ENCODE measurements at places on chromosomes 4 and X.
A peak's percentile ranks its signal among the peaks of the same experiment; 100 is the strongest.

DNA sequence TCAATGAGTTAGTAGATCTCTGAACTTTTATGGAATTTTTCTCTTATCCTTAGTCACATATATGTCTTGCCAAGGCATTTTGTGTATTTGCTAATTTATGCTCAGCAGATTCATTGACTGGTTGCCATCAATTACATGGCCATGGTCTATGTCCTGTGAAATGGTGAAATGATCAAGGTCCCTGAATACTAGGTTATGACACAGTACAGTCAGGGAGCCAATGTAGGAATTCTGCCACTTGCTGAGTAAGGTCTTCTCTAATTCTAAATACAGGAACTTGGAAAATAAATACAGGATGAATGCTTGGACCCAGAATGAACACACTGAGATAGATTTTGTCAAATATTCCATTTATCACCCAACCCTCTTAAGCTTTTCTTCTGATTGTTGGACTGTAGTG lies 35.2 kb downstream of the ALPK1 start:
- DNase-seq: no peak

GRCh38 chrX:34300871-34301270 lies 168.8 kb upstream of the FAM47A start:
- DNase-seq: peak; percentile 61

DNA sequence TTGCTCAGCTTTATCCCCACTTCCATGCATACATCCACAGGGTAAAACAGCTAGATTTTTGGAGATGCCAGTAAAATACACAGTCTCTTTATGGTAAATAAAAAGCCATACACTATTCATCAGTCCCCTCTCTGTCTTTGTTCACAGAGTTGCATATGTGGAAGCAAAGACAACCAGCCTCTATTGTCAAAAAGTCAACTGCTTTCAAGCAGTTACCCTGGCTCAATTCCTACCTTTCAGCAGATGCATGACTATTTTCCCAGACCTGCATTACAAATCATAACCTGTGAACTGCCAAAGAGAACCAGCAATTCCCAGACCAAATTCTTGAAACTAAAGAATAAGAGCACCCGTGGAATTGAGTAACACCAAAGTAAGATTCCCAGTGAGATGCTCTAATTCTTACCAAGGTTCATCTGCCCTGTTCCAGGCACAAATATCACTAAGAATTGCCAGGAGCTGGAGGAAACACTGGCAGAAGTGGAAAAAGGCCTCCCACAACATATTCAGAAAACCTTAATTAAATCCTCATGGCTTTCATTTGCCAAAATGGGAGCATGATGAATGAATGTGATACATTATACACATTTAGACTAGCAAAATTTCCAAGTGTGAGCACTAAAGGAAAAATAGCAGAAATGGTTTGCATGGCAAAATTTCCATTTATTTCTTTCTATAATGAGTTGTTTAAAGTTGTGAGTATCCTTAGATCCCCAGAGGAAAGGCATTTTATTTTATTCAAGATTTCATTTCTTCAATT lies 391.2 kb upstream of the ADGRL3 start:
- DNase-seq: no peak

DNA sequence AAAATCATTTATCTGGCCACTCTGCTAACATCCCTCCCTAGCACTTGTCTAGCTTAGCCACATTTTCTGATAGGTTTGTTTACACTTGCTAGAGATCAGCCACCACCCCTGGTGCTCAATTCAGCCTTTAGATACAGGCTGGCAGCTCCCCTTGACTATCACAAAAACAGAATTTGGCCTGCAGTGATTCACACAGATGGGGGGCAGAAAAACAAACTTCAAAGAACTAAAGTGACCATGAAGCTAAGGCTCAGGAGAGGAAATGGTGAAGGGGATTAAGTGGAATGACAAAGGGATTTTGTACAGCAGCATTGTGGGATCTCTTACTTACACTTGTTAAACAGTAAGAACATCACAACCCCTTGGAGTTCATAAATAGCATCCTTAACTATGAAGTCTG lies 1718.0 kb upstream of the PCDH7 start:
- peak; percentile 33 for DNase-seq

GRCh38 chr4:69830560-69831269 lies 29.2 kb downstream of the SULT1E1 start:
- DNase-seq: no peak

GRCh38 chrX:82134378-82134777 lies 932.5 kb downstream of the SH3BGRL start:
- no peak for DNase-seq

DNA sequence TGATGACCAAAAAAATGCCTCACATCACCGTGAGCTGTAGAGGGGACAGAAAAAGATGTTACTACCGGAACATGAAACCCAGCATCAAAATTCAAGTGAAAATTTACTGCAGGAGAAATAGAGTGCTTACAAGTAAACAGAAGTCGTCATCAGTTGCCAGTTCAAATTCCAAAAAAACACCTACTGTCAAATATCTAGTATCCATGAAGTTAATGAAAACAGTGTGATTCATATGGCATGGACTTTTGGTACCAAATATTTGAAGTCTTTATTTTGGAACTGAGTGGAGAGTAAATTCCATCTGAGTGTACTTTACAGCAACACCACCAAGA lies 388.9 kb upstream of the SPOCK3 start:
- DNase-seq: no peak

DNA sequence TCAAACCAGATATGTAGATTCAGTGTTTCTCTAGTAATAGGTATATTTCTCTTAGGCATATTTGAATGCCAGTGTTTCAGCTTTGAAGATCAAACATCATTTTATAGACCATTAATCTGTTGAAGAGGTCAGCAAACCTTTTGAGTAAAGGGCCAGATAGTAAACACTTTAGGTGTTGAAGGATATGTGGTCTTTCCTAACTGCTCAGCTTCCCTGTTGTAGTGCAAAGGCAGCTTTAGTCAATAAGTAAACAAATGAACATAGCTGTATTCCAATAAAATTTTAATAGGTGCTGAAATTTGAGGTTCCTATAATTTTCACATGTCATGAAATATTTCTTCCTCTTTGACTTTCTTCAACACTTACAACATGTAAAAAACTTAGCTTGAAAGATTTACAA lies 201.6 kb downstream of the ADGRL3 start:
- DNase-seq: no peak

DNA sequence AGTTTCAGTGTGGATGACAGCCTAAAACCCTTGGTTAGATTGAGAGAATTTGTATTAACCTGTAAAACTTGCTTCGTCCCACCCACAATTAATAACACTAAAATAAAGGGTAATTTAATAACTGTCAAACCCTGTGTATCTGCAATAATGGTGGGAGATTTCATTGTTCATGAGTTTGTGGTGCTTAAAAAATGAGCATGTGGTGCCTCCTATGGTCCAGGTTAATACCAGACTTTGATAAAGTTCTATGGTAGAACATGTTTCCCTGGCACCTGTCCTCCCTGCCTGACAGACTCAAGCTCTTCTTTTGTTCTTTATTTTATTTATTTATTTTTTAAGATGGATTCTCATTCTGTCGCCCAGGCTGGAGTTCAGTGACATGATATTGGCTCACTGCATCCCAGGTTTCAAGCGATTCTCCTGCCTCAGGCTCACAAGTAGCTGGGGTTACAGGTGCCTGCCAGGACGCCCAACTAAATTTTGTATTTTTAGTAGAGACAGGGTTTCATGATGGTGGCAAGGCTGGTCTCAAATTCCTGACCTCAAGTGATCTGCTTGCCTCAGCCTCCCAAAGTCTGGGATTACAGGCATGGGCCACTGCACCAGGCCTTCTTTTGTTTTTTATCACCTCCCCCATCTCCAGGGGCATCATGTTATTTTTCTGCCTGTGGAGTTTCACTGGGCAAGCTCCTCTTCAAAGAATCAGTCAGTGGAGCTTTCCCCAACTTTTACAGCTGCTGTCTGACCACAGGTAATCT lies 289.2 kb downstream of the NR3C2 start:
- DNase-seq: no peak

DNA sequence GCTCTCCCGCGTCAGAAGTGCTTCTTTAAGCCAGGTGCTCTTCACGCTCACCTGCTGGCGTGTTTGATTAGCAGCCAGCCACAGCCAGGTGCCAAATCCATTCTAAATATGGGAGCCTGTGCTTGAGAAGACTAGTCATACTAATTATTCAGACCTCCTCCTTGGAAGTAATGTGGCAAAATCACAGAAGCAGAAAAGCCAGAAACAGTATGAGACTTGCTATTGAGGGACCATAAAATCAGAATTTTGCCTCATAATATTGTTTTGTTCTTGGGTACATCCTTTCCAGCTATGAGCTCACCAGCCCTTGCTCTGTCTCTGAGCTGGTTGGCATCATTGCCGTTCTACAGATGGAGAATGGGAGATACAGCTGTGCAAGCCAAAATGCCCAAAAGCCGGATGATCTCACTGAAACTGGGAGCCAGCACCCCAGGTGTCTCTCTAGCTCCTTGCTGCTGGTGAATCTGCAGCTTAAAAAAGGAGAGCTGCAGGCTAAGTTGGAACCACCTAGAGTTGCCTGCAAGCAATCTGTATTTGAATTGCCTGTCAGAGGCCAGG lies 205.4 kb downstream of the SHROOM3 start:
- DNase-seq: no peak

- DNase-seq: no peak
Observed at GRCh38 chr4:182449186-182449929, 206.2 kb downstream of the TENM3 start.

DNA sequence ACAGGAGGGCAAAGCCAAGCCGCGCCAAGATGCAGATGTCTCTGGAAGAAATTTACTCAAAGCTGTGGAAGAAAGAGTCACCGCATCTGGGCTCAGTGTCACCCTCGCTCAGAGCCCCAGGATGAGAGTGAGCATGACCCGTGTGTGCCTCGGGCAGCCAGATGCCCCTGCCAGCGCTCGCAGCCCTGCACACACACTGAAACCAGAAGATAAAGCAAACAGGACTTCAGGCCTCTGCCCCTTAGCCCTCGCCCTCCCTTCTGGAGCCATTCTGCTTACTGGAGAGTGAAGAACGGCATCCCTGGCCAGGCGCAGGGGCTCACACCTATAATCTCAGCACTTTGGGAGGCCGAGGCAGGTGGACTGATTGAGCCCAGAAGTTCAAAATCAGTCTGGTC lies 103.0 kb downstream of the IRF2 start:
- no peak for DNase-seq

DNA sequence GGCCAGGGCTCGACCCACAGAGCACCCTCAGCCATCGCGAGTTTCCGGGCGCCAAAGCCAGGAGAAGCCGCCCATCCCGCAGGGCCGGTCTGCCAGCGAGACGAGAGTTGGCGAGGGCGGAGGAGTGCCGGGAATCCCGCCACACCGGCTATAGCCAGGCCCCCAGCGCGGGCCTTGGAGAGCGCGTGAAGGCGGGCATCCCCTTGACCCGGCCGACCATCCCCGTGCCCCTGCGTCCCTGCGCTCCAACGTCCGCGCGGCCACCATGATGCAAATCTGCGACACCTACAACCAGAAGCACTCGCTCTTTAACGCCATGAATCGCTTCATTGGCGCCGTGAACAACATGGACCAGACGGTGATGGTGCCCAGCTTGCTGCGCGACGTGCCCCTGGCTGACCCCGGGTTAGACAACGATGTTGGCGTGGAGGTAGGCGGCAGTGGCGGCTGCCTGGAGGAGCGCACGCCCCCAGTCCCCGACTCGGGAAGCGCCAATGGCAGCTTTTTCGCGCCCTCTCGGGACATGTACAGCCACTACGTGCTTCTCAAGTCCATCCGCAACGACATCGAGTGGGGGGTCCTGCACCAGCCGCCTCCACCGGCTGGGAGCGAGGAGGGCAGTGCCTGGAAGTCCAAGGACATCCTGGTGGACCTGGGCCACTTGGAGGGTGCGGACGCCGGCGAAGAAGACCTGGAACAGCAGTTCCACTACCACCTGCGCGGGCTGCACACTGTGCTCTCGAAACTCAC lies 3.6 kb downstream of the MID1IP1 start:
- DNase-seq: peak; percentile 42

- no peak for DNase-seq
Observed at GRCh38 chr4:111066887-111067286, 444.0 kb upstream of the PITX2 start.

GRCh38 chrX:21400408-21401121 lies 26.3 kb downstream of the CNKSR2 start:
- no peak for DNase-seq

DNA sequence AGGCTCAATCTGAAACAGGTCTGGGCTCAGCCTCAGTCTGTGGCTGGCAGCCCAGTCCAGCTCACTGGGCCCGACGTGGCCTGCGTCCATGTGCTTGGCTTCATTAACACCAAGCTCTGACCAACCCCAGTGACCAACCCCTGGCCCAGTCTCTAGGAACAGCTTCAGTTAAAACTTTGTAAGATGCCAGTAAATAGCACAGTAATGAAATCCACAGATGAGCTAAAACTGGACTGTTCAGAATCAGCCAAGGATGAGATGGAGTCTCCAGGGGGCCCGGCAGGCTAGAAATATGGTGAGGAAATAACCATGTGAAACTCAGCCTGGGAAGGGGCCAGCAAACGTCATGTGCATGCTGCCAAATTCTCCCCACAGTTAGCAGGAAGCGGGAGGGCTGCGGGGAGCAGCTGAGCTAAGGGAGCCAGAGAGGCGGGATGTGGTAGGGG lies 37.1 kb upstream of the XPNPEP2 start:
- DNase-seq: no peak

- peak; percentile 41 for DNase-seq
Observed at GRCh38 chrX:17860811-17861488, at the start of gene RAI2. Gene RAI2, minus strand, starts transcription at chrX:17861298. Its CDS starts 59,288 bp downstream, at chrX:17802010.

GRCh38 chrX:12497832-12498591 lies 293.2 kb upstream of the PRPS2 start:
- peak; percentile 2 for DNase-seq

DNA sequence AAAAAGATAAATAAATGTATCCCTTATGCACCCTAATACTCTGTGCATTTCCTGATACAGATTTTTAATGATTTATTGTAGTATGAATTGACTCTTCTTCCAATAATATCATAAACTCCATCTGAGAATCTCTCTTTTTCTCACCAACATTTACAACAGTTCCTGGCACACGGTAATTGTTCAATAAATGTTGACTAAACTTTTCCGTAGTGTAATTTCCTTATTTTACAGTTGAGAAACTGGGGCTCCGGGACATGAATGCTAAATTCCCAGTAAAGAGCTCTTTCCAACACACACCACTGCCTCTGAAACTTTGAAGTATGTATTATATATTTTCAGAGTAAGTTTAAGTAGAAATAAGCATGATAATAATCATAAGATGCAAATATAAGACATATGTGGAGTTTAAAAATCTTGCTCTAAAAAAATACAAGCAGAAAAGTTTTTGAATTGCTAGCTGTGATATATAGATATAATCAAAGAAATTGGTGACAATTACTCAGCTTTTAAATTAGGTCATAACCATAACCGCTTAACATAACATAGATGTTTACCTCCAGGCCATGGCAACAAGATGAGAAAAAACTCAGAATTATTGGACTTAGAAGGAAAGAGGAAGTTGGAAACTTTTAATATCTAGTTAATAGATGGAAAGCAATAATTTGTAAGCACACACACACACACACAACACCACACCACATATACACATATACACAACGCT lies 28.2 kb upstream of the ANTXR2 start:
- DNase-seq: no peak

- no peak for DNase-seq
Observed at GRCh38 chr4:171334549-171334948, 478.7 kb upstream of the GALNTL6 start.

- no peak for DNase-seq
Observed at GRCh38 chrX:3592184-3592583, 121.3 kb downstream of the PRKX start.
